ENCODE measurements at places on chromosomes 12 and 14.
A peak's percentile ranks its signal among the peaks of the same experiment; 100 is the strongest.

DNA sequence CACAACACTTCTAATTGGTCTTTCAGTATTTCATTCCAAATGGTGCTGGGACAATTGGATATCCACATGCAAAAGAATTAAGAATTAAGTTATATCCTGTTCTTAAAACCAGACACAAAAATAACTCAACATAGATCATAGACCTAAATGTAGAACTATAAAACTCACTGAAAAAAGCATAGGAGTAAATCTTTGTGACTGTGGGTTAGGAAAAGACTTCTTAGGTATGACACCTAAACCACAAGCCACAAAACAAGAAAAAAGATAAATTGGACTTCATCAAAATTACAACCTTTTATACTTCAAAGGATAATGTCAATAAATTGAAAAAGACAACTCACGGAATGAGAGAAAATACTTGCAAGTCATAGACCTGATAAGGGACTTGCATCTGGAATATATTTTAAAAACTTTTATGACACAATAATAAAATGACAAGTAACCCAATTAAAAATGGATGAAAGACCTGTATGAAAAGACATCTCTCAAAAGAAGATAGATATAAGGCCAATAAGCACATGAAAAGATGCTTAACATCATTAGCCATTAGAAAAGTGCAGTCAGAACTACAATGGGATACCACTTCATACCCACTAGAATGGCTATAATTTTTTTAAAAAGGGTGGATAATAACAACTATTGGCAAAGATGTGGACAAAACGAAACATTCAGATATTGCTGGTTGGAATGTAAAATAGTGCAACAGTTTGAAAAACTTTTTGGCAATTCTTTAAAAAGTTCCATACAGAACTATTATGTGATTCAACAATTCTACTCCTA lies 72.5 kb upstream of the SLC38A4 start:
- DNase-seq = no peak

DNA sequence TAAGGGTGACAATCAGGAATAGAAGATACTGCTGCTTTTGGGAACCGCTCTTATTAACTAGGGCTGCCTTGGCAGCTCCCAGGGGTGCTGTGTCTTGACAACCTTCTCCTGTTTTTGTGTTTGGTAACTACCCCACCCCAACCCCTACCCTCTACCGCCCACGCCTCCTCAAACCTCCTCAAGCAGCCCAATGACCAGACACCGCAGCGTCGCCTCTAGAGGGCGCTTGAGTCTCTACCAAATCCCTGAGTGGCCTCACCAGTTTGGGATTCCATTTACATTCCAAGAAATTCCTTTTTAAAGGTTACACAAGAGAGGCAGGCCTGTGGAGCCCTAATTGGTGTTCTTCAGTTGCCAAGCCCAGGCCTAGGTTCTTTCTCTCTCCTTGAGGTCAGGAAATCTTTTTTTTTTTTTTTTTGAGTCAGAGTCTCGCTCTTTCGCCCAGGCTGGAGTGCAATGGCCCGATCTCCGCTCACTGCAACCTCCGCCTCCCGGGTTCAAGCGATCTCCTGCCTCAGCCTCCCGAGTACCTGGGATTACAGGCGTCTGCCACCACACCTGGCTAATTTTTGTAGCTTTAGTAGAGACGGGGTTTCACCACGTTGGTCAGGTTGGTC lies 72.4 kb upstream of the USP44 start:
- no peak for DNase-seq

GRCh38 chr14:85319998-85320630 lies 209.8 kb upstream of the FLRT2 start:
- no peak for DNase-seq

DNA sequence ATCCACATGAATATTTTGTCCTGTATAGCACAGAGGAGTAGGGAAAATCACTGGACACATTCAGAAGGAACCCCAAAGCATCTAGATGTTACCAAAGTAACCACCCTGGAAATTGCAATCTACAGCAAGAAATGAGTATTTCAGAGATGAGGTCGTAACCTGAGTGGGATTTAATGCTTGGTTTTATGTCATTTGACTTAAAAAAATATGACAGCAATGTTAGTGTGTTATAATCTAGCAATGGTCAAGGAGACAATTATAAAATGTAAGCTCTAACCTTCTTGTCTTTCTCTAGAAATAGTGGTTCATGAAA lies 256.6 kb downstream of the NAV3 start:
- DNase-seq = no peak

DNA sequence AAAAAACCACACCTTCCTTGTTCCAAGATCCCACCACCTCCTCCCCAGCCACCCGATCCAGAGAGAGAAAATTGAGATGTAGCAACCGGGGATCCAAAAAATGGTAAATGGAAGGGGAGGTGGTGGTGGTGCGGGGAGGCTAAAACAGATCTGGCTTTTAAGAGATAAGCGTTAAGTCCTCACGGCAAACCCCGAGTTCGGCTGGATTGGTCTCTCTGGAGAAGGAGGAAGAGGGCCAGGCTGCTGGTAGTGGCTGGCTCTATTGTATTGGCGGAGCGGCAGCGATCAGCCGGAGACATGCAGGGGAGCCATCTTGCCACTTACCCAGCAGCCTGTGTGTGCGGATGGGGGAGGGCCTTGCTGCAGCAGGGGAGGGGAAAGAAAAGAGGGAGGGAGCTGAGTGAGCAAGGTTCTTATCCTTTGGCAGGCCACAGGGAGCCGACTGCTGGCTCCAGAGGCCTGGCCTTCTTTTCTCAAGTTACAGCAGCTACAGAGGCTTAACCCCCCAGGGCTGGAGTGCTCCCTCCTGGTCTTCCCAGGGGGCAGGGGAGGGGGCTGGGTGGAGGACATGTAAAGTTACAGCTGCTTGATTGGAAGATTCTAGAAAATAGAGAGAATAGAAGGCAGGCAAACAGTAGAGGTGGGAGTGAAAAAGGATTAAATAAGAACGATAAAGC lies 14.1 kb upstream of the CDH24 start:
- DNase-seq = peak; percentile 55

DNA sequence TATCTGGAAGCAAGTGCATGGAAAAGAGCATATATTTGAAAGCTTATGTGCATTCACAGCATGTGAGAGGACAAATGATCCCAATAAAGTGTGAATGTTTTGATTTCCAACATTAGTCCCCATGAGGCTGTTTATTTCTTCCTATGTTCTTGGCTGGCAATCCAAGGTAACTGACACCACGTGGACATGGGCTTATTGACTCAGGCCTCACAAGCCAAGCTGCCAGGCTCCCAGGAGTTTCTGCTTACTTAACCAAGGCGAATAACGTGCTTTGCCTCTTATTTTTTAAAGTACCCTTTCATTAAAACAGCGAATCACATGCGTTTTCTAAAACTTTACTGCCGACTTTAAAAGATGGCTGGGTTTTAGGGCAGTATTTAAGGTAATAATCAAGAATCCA lies 441.7 kb downstream of the FUT8 start:
- no peak for DNase-seq

GRCh38 chr12:100798286-100799160 lies 3.9 kb downstream of the ANO4 start:
- no peak for DNase-seq

DNA sequence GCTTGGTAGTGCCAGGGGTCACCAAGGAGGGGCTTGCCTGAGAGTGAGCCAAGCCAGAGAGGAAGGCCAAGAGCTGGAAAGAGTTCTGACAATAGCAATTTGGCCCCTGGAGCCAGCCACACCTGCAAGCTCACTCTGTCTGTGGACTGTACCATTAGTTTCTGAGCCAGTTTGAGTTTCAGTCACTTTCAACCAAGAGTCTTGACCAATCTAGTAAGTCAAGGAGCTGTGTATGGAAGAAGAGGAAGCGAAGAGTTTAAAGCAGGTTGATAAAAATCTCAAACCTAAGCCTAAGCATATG lies 38.5 kb downstream of the NT5DC3 start:
- no peak for DNase-seq

- DNase-seq = no peak
Observed at GRCh38 chr12:63294327-63294632, 143.3 kb upstream of the AVPR1A start.

DNA sequence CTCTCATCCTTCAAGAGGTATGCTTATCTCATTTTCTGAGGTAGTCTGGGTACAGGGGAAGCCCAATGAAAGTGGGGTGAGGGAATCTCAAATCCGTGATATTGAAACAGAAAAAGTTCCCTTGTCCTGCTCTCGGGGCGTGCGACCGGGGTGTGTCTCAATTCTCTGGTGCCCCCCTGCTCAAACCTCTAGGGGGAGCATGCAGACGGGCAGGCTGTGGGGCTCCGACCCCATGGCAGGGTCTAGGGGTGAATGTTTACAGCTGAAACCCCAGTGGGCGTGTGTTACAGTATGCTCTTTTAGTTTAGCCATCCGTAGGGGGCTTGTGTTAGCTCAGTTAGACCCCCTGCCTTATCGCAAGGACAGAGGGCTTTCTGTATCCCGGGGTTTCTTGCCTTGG lies 68.7 kb downstream of the PTPRQ start:
- DNase-seq = no peak

DNA sequence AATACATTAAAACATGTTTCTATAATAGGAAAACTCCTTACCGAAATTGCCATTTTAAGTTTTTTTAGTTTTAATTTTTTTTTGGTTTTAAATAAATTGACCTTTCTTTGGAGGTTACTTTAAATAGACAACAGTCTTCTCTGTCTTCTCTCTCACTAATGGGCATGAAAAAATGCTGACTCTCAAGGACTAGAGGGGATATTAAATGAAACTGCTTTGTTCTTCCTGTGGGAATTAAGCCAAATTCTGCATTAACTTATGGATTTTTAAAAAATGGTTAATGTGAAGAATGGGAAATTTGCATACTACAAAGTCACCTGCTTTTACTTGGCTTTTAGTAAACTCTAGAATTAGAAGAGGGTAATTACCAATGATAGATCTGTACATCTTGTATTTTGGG lies 378.9 kb downstream of the TMTC2 start:
- DNase-seq = no peak

GRCh38 chr12:45730348-45731189 lies 1.1 kb downstream of the ARID2 start:
- no peak for DNase-seq

GRCh38 chr12:110023059-110023980 lies 24.1 kb downstream of the ANKRD13A start:
- DNase-seq = no peak

DNA sequence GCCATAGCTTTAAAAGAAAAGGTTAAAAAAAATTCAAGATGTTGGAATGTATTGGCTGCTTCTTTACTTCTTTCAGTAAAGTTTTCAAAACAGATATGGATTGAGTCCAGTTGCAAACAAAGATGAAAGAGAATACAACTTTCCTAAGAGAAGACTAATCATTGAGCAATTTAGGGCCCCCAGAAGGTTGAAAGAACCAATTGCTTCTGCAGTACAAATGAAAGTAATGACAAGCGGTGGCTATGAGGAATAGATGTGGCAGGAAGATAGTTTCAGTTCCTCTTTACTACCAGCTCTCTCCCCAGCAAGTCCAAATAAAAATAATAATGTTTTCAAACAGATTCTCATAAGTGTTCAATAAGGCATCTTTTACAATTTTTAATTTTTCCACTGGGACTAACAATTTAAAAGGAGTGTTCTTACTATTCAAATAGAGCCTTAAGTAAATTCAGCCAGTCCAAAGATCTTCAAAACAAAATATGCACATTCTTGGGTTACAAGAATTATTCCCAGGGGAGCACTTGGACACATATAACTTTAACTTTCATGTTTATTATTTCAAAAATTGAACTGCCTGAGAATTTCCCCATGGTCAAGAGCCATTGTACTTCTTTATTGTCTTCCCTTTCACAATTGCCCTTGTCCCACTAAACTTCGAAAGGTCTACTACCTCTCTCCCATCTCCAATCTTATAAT lies 62.3 kb upstream of the PPP1R12A start:
- DNase-seq = no peak

DNA sequence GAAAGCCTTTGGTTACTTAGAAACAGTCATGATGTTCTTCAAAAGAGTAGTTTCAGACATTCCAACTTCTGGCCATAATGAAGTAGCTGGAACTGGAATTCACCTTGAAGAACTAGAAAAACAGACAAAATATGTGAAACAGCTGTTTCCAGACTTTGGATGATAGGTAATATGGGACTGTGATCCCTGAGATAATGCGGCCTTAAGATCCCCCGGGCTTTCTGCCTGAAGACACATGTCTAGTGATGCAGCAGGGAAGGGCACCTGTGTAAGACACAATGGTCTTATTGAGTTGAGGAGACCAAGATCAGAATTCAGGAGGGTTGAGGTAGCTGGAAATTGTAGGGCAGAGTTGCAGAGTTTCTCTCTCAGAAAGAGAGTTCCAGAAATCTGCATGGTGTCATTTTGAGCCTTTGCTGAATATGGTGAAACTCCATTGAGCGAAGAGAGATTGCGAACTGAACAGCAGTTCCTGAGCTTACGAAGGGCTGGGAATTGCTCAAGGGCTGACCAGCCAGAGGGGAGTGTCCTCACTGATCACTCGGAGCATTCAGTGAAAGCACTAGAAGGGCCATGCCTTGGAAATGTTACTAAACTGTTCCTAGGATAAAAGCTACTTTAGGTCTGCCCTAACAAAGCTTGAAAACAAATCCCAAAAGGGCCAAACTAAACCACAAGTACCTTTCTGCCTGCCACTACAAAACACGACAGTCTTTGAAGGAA lies 41.7 kb upstream of the FRS2 start:
- DNase-seq = no peak

GRCh38 chr14:75010472-75011093 lies 7.9 kb downstream of the EIF2B2 start:
- no peak for DNase-seq

GRCh38 chr12:51186465-51187085 lies 13.6 kb upstream of the TFCP2 start:
- DNase-seq = no peak

DNA sequence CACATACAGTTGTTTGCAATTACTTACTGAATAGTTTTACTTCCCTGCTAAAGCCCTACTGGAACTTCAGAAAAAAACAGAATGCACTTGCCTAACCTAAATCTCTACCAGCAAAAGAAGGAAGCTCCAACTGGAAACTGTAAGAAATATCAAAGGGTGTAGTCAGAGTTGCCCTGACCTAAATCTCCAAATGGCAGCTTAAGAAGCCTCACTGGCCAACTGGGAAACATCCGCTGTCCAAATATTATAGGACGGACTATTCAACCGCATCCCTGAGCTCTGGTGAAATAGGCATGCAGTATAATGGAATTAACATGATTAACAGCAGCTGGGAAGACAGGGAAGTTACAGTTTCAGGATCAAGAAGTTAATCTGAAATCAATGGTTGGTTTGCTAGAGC lies 24.3 kb downstream of the ANAPC7 start:
- no peak for DNase-seq

GRCh38 chr12:69154585-69155363 lies 84.6 kb upstream of the CPSF6 start:
- DNase-seq = peak; percentile 44

- DNase-seq = no peak
Observed at GRCh38 chr12:64122154-64122553, 99.9 kb downstream of the KICS2 start.

GRCh38 chr14:106442857-106443256 lies 916.5 kb downstream of the TMEM121 start:
- DNase-seq = peak; percentile 19

- DNase-seq = no peak
Observed at GRCh38 chr14:71416392-71416791, 509.1 kb downstream of the PCNX1 start.

Data from activated CD8-positive, alpha-beta memory T cell treated with anti-CD3 and anti-CD28 coated beads for 1 hour (primary cell).